ENCODE measurements at places on chromosomes 12 and 14.
A peak's percentile ranks its signal among the peaks of the same experiment; 100 is the strongest.

DNA sequence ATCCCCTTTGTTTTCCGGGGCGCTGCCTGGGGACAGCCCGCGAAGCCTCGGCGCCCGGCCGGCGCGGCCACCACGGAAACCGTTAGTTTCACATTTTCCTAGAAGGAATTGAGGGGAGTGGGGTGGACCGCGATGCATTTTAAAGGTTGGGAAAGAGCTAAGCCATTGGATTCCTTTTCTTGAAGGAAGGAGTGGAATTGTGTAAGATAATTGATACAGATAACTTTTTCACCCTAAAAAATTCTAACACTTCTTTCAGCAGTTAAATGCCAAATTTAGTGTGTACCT, 137.1 kb downstream of the MON2 start:
- no peaks in the 10 kb centered on the region for H3K27me3 ChIP-seq
- DNase-seq: no peak
- peak overlapping the region; percentile 95 for H3K27ac ChIP-seq
- peak overlapping the region; percentile 93 for H3K4me3 ChIP-seq
- H3K4me1 ChIP-seq: peaks cover 45% of the 10 kb centered on the region
- H3K36me3 ChIP-seq: peaks cover 14% of the 10 kb centered on the region

DNA sequence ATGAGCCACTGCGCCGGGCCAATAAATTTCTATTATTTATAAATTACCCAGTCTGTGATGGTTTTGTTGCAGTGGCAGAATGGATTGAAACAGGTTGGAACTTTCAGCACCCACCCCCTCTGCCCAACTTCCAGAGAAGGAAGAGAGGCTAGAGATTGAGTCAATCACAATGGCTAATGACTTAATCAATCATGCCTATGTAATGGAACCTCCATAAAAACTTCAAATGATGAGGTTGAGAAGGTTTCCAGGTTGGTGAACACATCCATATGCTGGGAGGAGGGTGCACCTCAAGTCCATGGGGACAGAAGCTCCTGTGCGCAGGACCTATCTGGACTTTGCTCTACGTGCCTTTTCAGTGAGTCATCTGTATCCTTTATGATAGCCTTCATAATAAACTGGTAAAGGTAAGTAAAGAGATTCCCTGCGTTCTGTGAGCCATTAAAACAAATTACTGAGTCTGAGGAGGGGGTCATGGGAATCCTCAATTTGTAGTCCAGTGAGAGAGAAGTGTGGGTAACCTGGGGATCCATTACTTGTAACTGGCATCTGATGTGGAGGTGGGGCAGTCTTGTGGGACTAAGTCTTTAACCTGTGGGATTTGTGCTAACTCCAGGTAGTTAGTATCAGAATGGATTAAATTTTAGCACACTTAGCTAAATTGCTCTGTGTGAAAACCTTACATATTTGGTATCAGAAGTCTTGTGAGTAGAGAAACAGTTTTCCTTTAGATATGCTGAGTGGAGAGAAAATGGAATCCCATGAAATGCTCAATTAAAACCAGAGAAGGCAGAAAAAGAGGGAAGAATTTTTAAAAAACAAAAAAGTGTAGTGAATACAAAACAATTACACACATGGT, 11.7 kb upstream of the NGDN start:
- H3K4me1 ChIP-seq: no peaks in the 10 kb centered on the region
- no peak overlapping the region for H3K27ac ChIP-seq
- H3K27me3 ChIP-seq: peaks cover 23% of the 10 kb centered on the region
- H3K36me3 ChIP-seq: no peaks in the 10 kb centered on the region
- no peak for DNase-seq

- no peak overlapping the region for H3K27ac ChIP-seq
- H3K4me1 ChIP-seq: peaks cover 4% of the 10 kb centered on the region
- no peak overlapping the region for H3K4me3 ChIP-seq
- DNase-seq: no peak
- H3K27me3 ChIP-seq: no peaks in the 10 kb centered on the region
- peaks cover 16% of the 10 kb centered on the region for H3K36me3 ChIP-seq
These were observed 71.4 kb upstream of the ACTN1 start for GRCh38 chr14:69050240-69051184.

DNA sequence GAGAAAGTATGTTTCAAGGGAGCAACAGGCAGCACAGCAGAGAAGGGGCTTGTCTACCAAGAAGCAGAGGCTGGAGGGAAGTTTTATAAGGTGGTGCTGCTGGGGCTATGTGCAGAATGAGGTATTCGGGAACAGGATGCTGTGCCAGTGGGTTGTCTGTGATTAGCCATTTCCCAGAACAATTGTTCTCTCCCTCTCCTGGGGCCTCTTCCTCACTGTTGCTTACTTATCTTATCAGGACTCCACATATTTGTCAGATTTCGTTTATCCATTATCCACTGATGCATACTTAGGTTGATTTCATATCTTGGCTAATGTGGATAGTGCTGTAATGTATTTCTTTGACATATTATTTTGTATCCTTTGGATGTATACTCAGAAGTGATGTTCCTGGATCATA, 195.1 kb upstream of the RTL1 start:
- H3K4me3 ChIP-seq: no peak overlapping the region
- no peaks in the 10 kb centered on the region for H3K4me1 ChIP-seq
- H3K36me3 ChIP-seq: no peaks in the 10 kb centered on the region
- no peak for DNase-seq
- no peak overlapping the region for H3K27ac ChIP-seq

GRCh38 chr14:103561381-103562178, 877 bp downstream of the BAG5 start:
- peak overlapping the region; percentile 94 for H3K27ac ChIP-seq
- DNase-seq: peak; percentile 57
- peaks cover 38% of the 10 kb centered on the region for H3K36me3 ChIP-seq
- H3K4me3 ChIP-seq: peak overlapping the region; percentile 95

All from activated naive CD8-positive, alpha-beta T cell treated with anti-CD3 and anti-CD28 coated beads, Interleukin-2, amount 50 U/mL, for 24 hours (primary cell).